Fibroblast of villous mesenchyme (primary cell): ENCODE measurements at places on chromosomes 13 and 19. TPM values are rescaled to one million over a fixed set of nuclear protein-coding genes. Genes with fewer than 3 reads are reported as not detected.
A peak's percentile ranks its signal among the peaks of the same experiment; 100 is the strongest.

DNA sequence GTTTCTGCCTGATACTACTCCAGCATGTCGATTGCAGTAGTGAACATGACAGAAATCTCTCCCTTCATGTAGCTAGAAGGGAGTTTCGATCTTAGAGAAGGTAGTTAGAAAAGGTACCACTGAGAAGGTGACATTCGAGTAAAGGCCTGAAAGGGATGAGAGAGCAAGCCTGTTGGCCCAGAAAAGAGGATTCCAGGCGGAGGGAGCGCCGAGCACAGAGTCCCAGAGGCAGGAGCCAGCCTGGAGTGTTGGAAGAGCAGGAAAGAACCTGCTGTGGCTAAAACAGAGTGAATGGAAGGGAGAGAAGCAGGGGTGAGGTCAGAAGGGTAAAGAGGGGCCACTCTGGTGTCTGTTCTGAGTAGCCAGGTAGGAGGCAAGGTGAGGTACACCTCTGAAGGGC, 52.5 kb downstream of the GARRE1 start:
- no peak for DNase-seq

DNA sequence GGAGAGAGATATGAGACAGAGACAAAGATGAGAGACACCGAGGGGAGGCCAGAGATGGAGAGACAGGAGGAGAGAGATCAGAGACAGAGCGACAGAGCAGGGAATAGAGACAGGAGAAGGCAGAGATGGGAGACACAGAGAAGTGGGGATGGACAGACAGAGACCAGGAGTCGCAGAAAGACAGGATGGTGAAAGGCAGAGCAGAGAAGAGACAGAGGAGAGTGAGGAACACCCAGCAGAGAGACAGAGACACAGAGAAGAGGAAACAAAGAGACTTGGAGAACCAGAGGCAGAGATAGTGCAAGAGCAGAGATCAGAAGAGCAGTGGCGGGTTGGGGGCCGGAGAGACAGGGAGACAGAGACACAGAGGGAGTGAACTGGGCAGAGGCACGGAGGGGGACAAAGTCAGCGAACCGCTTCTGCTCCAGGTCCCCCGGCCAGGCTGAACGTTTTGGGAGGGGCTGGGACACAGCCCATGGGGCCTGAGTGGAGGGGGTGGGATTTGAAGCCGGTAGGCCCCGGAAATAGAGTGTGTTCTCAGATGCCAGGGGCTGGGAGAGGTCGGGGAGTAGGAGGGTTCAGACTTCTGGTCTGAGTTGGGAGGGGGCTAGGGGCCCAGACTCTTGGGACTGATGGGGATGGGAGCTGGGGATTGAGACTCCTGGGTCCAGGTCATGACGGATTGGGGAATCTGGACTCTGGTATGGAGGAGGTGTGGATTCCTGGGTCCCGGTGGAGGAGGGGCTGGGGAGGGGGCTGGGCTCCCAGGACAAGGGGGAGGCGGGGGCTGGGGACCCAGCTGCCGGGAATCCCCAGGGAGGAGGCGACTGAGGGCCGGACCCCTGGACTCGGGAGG, 654 bp downstream of the ZNF579 start:
- peak; percentile 43 for DNase-seq

FSD1 gene
- total RNA-seq, result 8.6 and 9.3 TPM in 2 replicates

UBE2L5 gene
- total RNA-seq, result not detected in 2 replicates

DNA sequence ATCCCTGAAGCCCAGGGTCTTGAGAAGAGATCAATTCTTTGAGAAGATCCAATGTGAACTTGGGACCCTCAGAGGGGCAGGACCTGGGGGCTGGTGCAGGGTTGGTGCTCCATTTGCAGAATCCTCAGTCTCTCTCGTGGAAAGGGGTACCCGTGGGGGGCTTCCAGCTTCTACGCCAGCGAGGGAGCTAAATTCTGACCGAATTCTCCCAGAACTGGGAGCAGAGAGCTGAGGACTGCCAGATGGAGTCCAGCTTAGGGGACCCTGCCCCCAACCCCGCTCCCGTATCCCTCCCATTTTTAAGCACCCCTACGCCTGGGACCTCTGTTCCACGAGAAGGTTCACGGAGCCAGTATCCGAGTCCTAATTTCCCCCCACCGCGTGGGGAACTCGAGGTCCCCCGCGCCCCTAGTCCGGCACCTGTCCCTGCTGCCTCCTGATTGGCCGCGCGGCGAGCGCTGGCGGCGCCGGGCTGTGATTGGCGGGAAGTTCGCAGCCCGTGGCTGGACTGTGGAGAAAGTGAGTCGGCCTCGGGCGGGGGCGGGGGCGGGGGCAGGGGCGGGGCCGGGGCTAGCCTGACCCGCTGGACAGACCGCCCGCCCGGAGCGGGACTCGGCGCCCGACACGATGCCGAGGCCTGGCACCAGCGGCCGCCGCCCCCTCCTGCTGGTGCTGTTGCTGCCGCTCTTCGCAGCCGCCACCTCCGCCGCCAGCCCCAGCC, 4.4 kb upstream of the LTBP4 start:
- DNase-seq, result peak; percentile 49

- peak; percentile 93 for DNase-seq
Observed at GRCh38 chr19:44753932-44754749, 5.6 kb downstream of the BCL3 start.
